ENCODE measurements at places on chromosomes 2 and 18.

DNA sequence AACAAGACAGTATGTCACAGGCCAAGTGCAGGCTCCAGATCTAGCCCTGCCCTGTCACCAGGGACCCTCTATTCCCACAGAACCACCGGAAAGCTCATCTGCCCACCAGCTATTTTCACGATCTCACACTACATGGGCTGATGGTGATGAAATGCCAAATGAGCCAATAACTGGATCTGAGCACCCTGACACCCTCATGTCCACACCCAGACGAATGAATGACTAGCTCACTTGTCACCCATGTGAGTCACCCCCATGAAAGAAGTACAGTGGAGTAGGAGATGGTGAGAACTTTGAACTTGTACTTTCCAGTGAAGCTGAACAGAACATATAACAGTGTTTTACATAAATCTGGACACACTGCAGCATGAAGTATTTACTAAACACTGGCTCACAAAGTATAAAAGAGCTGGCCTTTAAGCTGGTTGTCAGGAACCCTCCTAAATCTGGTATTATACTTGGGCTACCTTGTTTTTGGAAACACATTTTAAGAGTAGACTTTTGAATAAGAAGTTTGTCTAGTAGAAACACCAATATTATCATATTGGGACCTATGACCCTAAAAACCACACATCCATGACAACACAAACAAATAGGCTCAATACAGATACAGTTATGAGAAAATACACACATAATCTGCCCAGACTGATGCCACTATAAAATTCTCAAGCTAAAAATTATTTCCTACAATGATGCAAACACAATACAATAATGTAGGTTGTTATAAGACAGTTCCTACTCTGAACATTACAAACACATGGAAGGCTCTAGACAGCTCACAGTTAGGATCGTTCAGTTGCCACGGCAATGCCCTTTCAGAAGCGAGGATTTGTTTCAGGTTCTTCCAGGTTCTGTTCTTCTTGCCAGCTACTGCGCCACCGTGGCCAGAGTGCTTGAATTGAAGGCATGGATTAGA, 19.0 kb downstream of the INO80C start:
- DNase-seq, result no peak

DNA sequence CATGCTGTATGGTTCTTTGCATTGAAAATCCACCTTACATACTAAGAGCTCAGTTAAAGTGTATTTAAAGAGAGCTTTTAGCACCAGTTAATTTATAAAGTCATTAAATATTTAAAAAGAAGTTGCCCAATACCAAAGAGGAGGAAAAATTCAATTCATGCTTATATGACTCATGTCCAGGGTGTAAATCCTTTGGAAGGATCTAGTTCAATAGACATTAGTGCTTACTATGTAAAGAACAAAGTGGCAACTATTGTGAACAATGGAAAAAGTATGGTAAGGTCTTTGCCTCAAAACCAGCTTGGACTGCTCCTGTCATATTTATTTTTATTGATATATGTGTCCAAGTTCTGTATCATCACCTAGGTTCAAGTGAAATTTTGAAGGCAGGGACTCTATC, 90.5 kb downstream of the SCN9A start:
- no peak for DNase-seq

DNA sequence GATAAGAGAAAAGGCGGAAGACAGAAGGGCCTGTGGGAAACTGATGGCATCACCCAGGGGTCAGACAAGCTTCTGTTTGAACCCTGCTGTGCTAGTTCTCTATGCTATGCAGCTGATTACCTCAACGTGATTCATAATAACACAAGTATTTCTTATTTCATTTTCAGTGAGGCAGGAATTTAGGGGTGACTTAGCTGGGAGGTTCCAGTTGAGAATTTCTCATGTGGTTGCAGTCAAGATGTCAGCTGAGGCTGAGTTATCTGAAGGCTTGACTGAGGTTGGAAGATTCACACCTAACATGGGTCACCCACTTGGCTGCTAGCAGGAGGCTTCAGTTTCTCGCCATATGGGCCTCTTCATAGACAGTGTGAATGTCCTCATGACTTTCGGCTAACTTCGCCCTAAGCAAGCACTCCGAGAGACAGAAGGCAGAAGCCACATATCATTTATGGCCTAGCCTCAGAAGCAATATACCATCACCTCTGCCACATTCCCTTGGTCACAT, 34.0 kb upstream of the TMEM131 start:
- no peak for DNase-seq

DNA sequence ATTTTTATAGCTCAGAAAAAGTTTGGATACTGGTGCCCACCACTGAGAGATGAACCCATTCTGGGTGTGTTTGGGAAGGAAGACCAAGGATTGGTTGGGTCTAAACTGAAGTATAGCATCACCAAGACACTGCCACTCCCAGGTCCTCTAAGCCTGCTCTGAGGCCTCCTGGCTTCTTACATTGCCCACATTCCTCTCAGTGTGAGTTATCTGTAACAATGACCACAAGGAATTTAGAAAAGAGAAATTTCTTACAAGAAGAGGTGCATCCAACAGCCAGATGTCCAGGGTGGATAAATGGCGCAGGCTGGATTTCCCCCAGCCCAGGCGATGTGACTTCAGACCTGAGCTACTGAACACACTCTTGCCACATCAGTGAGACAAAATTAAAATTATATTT, 1.6 kb upstream of the GPR45 start:
- DNase-seq, result no peak

DNA sequence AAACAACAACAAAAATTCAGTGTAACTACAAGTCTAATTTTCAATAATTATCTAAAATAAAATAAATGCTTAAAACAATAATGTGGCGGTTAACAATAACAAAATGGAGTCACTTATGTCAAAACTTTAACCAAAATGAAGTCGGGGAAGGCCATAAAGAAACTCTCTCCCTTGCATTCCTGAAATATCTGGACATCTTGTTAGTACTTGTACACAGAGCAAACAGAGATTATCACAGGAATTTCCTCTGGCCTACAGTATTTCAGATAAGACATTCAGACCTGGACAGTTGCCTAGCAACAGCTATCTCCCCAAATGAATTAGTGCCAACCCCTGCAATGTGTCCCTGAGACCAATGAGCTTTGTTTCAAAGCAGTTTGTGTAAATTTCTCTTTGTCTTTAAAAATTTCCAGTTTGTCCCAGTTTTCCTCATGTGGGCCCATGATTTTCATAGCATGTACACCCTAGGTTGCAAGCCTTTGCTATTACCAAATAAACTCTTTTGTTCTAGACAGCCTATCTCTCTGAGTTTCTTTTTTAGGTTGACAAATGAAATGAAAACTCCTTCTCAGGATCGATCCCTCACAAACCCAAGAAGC, 68.6 kb downstream of the EXOC6B start:
- DNase-seq, result no peak

GRCh38 chr18:22318745-22319407, 98.8 kb downstream of the CTAGE1 start:
- no peak for DNase-seq

DNA sequence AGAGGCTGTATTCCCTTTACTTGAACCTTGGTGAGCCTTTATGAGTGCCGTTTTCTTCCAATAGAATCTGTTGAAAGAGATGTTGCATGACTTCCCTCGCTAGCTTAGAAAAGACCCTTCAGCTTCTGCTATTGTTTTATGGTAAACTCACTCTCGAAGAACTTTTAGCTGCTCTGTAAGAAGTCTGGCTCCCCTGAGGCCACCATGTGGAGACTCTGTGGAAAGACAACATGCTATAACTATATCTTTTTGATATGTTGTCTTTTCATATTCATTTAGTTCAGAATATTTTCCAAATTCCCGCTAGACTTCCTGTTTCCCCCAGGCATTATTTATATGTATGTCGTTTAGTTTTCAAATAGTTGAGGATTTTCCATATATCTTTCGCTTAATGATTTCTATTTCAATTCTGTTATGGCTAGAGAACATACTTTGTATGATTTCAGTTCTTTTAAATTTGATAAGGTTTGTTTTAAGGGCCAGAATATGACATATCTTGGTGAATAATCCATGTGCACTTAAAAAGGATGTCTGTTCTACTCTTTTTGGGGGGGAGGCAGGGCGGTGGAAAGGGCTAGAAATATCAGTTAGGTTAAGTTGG, 64.1 kb downstream of the PTPN4 start:
- DNase-seq, result peak; percentile 7

DNA sequence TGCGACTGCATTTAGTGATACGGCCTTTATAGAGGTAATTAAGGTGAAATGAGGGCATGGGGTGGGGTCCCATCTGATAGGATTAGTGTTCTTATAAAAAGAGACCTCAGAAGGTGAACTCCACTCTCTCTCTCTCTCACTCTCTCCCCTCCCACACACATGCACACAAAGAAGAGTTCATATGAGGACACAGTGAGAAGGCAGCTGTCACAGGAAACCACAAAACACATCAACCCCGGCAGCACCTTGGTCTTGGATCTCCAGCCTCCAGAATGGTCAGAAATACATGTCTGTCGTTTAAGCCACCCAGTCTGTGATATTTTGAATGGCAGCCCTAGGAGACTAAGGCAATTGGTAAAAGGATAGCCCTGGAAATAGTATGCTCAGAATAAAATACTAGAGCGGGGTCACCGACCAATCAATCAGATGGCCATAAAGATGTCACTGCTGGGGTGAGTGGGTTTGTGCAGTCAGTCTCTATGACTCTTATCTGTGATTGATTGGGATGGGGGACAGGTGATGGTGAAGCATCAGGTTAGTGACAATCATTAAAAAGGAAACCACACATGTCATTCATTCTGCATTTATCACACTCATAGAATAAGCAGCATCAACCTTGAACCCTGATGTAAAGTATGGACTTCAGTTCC, 118.9 kb upstream of the POU3F3 start:
- DNase-seq, result no peak

- DNase-seq, result no peak
Observed at GRCh38 chr2:207825978-207826377, 56.3 kb upstream of the FZD5 start.

GRCh38 chr18:7954238-7954637, 387.1 kb downstream of the PTPRM start:
- no peak for DNase-seq

- DNase-seq, result no peak
Observed at GRCh38 chr18:54777118-54777791, 51.0 kb upstream of the RAB27B start.

DNA sequence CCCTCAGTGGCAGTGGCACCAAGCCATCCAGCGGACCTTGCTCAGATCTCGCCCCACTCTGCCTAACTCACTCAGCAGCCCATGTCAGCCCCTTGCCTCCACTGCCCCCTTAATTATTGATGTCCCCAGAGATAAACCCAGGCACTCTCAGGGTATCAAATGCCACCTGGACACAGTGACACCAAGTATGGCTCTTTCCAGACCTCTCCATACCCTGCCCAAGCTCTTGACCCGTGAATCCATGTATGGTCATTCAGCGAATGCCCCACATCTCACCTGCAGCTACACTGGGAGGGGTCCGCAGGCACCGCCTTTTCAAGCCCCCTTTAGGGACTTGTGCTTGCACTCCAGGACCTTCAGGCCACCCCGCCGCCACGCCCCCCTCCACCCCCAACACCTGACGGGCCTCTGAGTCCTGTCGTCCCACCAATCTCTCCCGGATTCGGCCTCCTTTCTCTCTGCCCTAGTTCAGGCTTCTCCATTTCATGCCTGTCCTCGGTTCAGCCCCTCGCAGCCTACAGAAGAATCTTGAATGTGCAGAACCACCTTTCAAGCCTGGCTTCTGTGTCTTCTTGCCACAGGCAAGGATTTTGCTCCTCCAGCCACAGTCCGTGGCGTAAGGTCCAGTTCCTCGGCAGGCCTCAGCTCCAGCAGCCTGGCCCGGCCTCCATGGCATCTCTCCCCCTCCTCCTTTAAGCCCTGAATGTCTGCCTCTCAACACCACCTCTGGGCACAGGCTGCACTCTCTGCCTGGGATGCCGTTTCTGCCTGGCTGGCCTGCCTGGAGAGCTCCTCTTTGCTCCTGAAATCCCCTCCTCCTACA, 54.1 kb upstream of the ODC1 start:
- no peak for DNase-seq
